Activated T-helper 2 cell treated with anti-CD3 and anti-CD28 coated beads, Interferon-gamma antibody, Interleukin-2, Interleukin-4, amounts not matched to agents 10 μg/mL and 5 μg/mL and 100 μg/mL, durations not matched to agents 14 hours and 24 hours and 36 hours (primary cell): ENCODE measurements at places on chromosomes 7 and 10. TPM values are rescaled to one million over a fixed set of nuclear protein-coding genes. Genes with fewer than 3 reads are reported as not detected.
A peak's percentile ranks its signal among the peaks of the same experiment; 100 is the strongest.

GRCh38 chr7:106110885-106111654, 1.0 kb downstream of the SYPL1 start:
- peak overlapping the region; percentile 77 for H3K4me3 ChIP-seq
- H3K27me3 ChIP-seq: no peaks in the 10 kb centered on the region
- H3K4me1 ChIP-seq: peaks cover 50% of the 10 kb centered on the region
- peaks cover 24% of the 10 kb centered on the region for H3K36me3 ChIP-seq
- H3K27ac ChIP-seq: peak overlapping the region; percentile 48

DNA sequence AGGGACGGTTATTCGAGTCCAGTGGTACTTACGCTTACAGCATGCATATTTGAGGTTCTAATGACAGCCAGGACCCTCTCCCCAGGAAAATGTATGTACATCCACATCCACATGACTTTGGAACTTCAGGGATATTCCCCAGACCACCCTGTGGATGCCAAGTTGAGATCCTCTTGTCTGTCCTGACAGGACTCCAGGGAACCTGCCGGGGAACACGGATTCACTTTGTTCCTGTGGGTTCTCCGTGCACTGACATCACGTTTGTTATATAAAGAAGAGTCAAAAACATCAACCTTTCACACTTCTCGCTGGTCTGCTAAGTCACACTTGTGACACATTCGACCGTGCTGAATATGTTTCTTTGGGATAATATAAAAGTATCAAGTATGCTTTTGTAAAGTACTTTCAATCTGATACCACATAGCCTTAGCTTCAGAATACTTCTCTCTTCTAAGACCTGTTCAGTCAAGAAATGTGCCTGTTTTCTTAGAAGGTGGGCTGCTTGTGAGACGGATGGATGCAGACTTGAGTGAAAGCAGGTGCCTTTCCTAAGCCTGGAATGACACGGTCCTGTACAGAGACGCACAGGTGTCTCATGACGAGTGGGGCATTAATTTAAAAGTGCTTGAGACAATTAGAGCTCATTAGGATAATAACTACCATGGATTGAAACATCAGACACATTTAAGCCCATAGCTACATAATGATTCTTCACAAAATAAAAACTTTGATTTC, 38.7 kb downstream of the CALML5 start:
- peak; percentile 4 for DNase-seq
- peaks cover 7% of the 10 kb centered on the region for H3K4me1 ChIP-seq
- no peaks in the 10 kb centered on the region for H3K27me3 ChIP-seq
- H3K36me3 ChIP-seq: peaks cover 35% of the 10 kb centered on the region

GRCh38 chr10:33618196-33618595, 283.7 kb upstream of the NRP1 start:
- no peak overlapping the region for H3K27ac ChIP-seq
- no peaks in the 10 kb centered on the region for H3K36me3 ChIP-seq
- H3K4me1 ChIP-seq: no peaks in the 10 kb centered on the region
- H3K4me3 ChIP-seq: no peak overlapping the region

GRCh38 chr7:8436965-8437364, 3.6 kb downstream of the NXPH1 start:
- no peak overlapping the region for H3K4me3 ChIP-seq
- H3K27me3 ChIP-seq: peaks cover 84% of the 10 kb centered on the region

- no peak for DNase-seq
- H3K4me1 ChIP-seq: peaks cover 2% of the 10 kb centered on the region
- H3K36me3 ChIP-seq: no peaks in the 10 kb centered on the region
Observed at GRCh38 chr7:1124164-1124563, 35.8 kb downstream of the ZFAND2A start.

DNA sequence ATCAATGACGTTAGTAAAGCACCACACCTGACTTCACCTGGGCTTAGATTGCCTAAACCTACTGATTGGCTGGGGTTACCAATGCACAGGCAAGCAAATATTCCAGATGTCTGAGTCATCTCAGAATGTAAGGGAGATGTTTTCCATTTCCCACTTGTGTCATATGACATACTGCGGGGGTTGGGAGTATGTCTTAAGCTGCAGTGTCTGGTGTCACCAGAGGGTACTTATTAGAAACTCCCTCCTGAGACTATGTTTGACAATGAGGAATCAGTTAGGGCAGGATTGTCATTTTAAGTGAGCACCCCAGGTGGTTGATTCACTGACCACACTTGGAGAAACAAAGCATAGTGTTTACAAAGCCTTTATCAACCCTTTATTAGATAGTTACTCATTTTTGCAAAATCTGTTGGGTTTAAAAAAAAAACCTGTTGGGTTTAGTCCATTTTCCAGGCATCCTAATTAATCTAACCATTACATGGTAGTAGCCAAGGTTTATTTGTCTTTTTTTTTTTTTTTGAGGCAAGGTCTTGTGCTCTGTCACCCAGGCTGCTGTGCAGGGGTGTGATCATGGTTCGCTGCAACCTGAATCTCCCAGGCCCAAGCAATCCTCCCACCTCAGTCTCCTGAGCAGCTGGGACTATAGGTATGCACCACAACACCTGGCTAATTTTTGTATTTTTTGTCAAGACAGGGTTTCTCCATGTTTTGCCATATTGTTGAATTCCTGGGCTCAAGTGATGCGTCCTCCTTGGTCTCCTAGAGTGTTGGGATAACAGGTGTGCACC, 72.5 kb downstream of the CDK6 start:
- DNase-seq: no peak
- no peak overlapping the region for H3K4me3 ChIP-seq
- H3K4me1 ChIP-seq: peaks cover 66% of the 10 kb centered on the region
- peak overlapping the region; percentile 53 for H3K27ac ChIP-seq

GRCh38 chr10:33666686-33667480, 332.4 kb upstream of the NRP1 start:
- H3K36me3 ChIP-seq: no peaks in the 10 kb centered on the region
- no peak overlapping the region for H3K27ac ChIP-seq
- H3K4me1 ChIP-seq: no peaks in the 10 kb centered on the region
- no peak for DNase-seq

GRCh38 chr7:66921396-66921917, 432 bp downstream of the TMEM248 start:
- peak overlapping the region; percentile 92 for H3K4me3 ChIP-seq
- H3K4me1 ChIP-seq: peaks cover 24% of the 10 kb centered on the region
- H3K27ac ChIP-seq: peak overlapping the region; percentile 90

- H3K27me3 ChIP-seq: no peaks in the 10 kb centered on the region
- H3K36me3 ChIP-seq: peaks cover 23% of the 10 kb centered on the region
- H3K27ac ChIP-seq: no peak overlapping the region
- no peak for DNase-seq
- H3K4me1 ChIP-seq: peaks cover 43% of the 10 kb centered on the region
Observed at GRCh38 chr7:17301471-17302456, 3.3 kb downstream of the AHR start.

DNA sequence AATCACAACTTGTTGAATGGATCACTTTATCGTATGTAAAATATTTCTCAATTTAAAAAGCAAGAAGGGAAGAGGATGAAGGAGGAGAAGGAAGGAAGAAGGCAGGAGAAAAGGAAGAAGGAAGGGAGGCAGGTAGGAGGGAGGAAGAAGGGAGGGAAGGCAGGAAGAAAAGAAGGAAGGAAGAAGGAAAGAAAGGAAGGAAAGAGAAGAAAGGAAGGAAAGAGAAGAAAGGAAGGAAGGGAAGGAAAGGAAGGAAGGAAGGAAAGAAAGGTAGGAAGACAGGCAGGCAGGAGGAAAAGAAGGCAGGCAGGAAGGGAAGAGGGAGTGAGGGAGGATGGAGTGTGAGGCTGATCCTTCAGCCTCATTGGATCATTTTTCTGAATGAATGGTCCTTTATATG, 145.5 kb downstream of the MYOF start:
- no peak overlapping the region for H3K27ac ChIP-seq
- H3K36me3 ChIP-seq: no peaks in the 10 kb centered on the region
- no peak for DNase-seq
- H3K27me3 ChIP-seq: no peaks in the 10 kb centered on the region
- no peak overlapping the region for H3K4me3 ChIP-seq
- H3K4me1 ChIP-seq: no peaks in the 10 kb centered on the region

DNA sequence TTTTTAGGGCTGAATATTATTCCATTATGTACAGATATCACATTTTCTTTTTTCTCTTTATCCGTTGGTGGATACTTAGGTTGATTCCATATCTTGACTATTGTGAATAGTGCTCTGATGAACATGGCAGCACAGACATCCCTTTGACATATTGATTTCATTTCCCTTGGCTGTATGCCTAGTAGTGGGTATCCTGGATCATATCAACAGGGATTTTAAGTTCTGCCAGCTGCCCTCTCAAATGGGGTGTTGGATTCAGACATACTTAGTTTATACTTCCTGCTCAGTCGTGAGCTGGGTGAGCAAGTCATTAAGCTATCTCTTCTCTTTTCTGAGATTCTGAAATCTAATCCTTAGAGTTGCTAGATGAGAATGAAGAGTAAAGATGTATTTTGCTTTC, 139.6 kb upstream of the SORCS3 start:
- no peak overlapping the region for H3K4me3 ChIP-seq
- no peaks in the 10 kb centered on the region for H3K36me3 ChIP-seq
- H3K27ac ChIP-seq: no peak overlapping the region
- no peaks in the 10 kb centered on the region for H3K4me1 ChIP-seq

GRCh38 chr10:87861566-87861952, 1.8 kb downstream of the KLLN start:
- peaks cover 21% of the 10 kb centered on the region for H3K36me3 ChIP-seq
- peak overlapping the region; percentile 98 for H3K4me3 ChIP-seq
- no peaks in the 10 kb centered on the region for H3K27me3 ChIP-seq
- peaks cover 24% of the 10 kb centered on the region for H3K4me1 ChIP-seq
- peak overlapping the region; percentile 96 for H3K27ac ChIP-seq

GRCh38 chr7:131039836-131040235, 287.8 kb upstream of the MKLN1 start:
- no peak overlapping the region for H3K4me3 ChIP-seq
- H3K27me3 ChIP-seq: no peaks in the 10 kb centered on the region
- peaks cover 8% of the 10 kb centered on the region for H3K36me3 ChIP-seq
- no peak overlapping the region for H3K27ac ChIP-seq

DNA sequence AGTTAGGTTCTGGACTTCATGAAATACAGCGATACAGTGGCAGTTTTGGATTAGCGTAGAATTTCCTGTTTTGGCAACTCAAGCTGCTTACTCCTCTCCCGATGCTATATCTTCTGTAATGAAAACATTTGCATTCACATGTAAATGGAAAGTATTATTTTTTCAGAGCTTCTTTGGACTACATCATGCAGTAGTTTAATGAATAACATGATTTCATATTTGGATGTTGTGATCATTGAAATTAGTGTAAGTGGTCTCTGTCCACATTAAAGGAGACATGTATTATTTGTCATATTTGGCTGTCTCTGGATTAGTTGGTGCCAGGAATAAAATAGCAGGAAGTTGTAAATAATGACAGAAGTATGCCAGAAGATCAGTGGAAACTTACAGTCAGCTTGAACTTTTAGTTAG, 331.6 kb downstream of the GFRA1 start:
- H3K4me1 ChIP-seq: no peaks in the 10 kb centered on the region
- no peak overlapping the region for H3K4me3 ChIP-seq
- no peaks in the 10 kb centered on the region for H3K36me3 ChIP-seq

KLF6 gene
- total RNA-seq: 126 and 129 TPM in 2 replicates

PGAM2 gene
- 0.67 and 0.73 TPM in 2 replicates for total RNA-seq

ANKRD30A gene
- not detected in 2 replicates for total RNA-seq

PPP1R17 gene
- not detected in 2 replicates for total RNA-seq

MKI67 gene
- total RNA-seq: 163 and 165 TPM in 2 replicates

GRID2IP gene
- 0.18 and 0.23 TPM in 2 replicates for total RNA-seq
